ENCODE measurements at places on chromosomes 11 and 22.

- DNase-seq = no peak
Observed at GRCh38 chr11:108584973-108585372, 8.6 kb downstream of the EXPH5 start.

GRCh38 chr11:103585911-103586310 lies 450.5 kb upstream of the DDI1 start:
- no peak for DNase-seq

DNA sequence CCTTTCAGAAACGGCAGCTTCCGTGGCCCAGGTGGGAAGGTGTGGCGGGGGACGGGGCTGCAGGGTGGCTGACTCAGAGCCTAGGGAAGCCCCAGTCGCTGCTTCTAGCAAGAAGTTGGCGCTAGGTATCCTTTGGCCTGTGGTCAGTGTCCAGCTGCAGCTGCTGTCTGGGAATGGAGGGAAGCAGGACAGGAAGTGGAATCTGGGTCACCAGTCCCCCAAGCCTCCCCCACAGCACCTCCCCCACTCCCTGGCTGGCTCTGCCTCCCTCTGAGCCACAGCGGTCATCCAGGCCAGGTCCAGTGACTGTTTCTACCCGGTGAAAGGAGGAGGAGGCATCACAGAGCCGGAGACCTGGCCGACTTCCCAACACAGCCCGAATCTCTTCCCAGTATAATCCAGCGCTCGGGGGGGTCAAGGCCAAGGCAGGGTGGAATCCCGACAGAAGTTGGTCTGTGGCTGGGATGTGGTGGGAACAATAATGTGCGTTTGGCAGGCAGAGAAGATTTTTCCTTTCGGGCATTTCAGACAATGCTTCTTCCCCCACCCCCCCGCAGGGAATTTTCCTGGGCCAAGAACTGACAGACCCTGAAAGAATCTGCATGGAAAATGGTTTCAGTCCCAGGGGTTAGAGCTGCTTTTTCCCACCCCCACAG lies 45.1 kb downstream of the C11orf96 start:
- no peak for DNase-seq

DNA sequence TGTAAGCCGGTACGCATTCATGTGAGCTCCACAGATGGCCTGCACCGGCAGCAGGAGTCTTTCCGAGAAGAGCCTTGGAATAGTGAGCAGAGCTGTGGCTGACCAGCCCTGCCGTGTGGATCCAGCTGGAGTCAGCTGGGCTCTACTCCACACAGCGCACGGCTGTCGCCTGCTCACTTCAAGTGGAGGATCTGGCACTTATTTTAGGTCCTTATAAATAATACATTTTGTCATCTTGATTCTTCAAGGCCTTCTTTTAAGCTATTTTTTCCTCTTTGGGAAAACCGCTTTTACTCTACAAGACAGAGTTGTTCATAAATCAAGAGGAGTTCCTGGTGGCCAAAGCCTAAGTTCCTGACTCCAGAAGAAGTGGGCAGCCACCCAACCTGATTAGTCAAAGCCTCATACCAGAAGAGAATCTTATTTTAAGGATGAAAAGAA lies 93.8 kb downstream of the KCNC1 start:
- DNase-seq = no peak

DNA sequence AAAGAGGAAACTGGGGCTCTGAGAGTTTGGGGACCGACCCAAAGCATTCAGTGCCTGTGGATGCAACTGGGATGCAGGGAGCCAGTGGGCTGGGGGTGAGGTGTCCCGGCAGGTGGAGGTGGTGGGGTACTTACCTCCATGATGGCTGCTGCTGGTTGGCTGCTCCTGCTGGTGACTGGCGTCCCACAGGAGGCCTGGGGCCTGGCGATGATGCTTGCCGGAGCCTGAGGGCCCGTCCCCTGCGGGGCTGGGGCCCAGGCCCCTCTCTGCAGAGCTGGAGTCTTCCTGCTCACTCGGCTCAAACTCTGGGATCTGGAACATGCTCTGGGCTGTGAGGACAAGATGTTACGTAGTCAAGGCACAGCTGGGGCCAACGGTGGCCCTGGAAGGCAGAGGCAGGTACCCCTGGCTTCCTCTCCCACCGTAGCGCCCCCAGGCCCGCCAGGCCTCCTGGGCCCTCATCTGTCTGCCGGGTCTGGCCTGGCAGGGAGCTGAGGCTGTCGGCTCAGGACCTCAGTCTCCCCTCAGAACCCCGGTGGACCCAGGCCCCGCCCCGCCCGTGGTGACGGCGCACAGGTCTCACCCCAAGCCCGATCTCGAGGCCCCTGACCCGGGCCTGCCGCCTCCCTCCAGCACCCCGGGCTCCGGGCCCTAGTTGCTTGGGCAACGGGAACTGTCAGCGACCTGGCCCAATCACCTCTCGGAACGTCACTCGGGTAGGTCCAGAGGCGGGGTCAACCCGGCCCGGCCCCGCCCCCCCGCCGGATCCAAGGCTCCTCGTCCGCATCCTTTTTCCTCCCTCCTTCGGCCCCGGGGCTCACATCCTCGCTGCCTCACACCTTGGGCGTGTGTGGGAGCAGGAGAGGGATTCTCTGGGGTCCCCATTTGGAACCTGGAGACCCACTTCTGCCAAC lies at the start of gene BAD:
TSS of gene BAD (minus strand) at position 618 of the 914 bp plus-strand sequence. CDS start at position 321, 297 bp downstream.
- DNase-seq = peak; percentile 97

- DNase-seq = no peak
Observed at GRCh38 chr22:33957086-33957485, 36.8 kb upstream of the LARGE1 start.

- DNase-seq = no peak
Observed at GRCh38 chr22:45212306-45212709, 28.4 kb downstream of the KIAA0930 start.

- DNase-seq = no peak
Observed at GRCh38 chr11:28984231-28984630, 876.0 kb downstream of the METTL15 start.

DNA sequence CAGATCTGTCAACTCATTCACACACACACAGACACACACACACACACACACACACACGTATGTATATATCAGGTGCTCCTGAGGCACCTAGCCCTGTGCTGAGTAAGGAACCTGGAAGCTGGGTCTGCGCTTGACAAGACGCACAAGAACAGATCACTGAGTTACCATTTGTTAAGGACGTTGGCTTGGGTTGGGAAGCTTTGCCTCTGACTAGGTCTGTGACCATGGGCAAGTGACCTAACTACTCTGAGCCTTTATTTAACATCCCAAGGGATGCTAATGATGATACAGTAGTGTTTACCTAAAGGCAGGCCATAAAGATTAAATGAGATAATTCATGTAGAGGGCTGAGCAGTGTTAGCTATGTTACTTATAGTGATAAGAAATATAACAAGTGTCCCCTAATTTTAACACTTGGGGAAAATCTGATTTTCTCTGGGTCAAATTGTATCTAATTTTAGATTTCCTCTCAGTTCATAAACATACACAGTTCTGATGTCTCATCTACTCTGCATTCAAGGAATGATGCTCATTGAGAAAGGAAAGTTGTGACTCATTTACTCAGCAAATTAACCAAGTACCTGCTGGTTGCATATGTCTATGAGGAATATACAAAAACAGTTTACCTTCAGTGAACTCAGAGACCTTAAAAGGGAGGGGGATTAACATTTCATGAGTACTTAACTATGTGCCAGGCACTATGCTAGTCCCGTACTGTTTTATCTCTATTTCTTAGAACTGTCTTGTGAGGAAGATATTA lies 13.6 kb downstream of the RNF185 start:
- no peak for DNase-seq

DNA sequence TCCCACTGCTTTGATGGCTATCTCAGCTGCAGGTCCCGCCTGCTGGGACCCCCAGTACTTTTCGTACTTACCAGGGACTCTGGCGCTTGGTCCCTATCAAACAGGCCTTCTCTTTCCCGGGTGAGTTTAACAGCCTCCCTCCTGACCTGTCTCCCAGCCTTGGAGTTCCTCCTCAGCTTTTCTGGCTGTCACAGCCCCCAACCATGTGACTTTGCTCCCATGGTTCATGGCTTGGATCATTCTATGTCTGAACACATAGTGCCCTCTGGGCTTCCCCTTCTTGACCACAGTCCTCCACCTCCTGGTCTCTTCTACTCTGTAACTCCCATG lies 56.9 kb downstream of the PARVA start:
- DNase-seq = no peak

GRCh38 chr11:85813721-85814120 lies 2.8 kb upstream of the SYTL2 start:
- DNase-seq = no peak
